ENCODE measurements at places on chromosomes 7 and 10. TPM values are rescaled to one million over a fixed set of nuclear protein-coding genes. Genes with fewer than 3 reads are reported as not detected.

The ELFN1 gene
- total RNA-seq = 6.0 TPM

The PHKG1 gene
- 0.63 TPM for total RNA-seq

The NAT16 gene
- total RNA-seq = not detected

The MKRN1 gene
- 57.1 TPM for total RNA-seq

The OR6V1 gene
- total RNA-seq = not detected

The COPS6 gene
- total RNA-seq = 46.7 TPM

The DYNC1I1 gene
- total RNA-seq = 4.5 TPM

The GIMAP8 gene
- total RNA-seq = 14.4 TPM

The C10orf53 gene
- total RNA-seq = not detected

The PHYHIPL gene
- not detected for total RNA-seq

The OPALIN gene
- total RNA-seq = not detected

The FAM204A gene
- 57.6 TPM for total RNA-seq

The GHRHR gene
- total RNA-seq = not detected

The PVRIG gene
- 2.2 TPM for total RNA-seq
